WTC11 (cell line): ENCODE measurements at places on chromosomes 13 and 19. TPM values are rescaled to one million over a fixed set of nuclear protein-coding genes. Genes with fewer than 3 reads are reported as not detected.

The ELSPBP1 gene
- not detected in 3 replicates for total RNA-seq

The DEDD2 gene
- 37.7 to 42.0 TPM (median 39.2 TPM) in 3 replicates for total RNA-seq

The CYP4F8 gene
- not detected in 3 replicates for total RNA-seq

The ACP7 gene
- 0.09 to 0.11 TPM (median 0.11 TPM) in 3 replicates for total RNA-seq

The FCGBP gene
- 2.8 to 4.4 TPM (median 3.5 TPM) in 3 replicates for total RNA-seq

The ZNF554 gene
- 5.7 to 6.2 TPM (median 6.1 TPM) in 3 replicates for total RNA-seq

The CGB1 gene
- total RNA-seq, result 0.87 TPM in 1 of 3 replicates, not detected in the others

The ABHD13 gene
- 5.1 to 5.4 TPM (median 5.4 TPM) in 3 replicates for total RNA-seq

The RAB3A gene
- 12.2 to 14.7 TPM (median 14.6 TPM) in 3 replicates for total RNA-seq

The CD37 gene
- 0.27 to 1.6 TPM (median 1.2 TPM) in 3 replicates for total RNA-seq

The KIRREL2 gene
- total RNA-seq, result 4.7 to 5.3 TPM (median 4.9 TPM) in 3 replicates

The FXYD3 gene
- 1.0 to 1.8 TPM (median 1.2 TPM) in 3 replicates for total RNA-seq

The TNFSF13B gene
- 0.39 TPM in 1 of 3 replicates, not detected in the others for total RNA-seq

The OR4F17 gene
- 0.22 to 0.25 TPM in 2 of 3 replicates, not detected in the other for total RNA-seq

The SIGLEC5 gene
- 0.15 TPM in 1 of 3 replicates, not detected in the others for total RNA-seq

The RNF225 gene
- 1.1 to 1.8 TPM (median 1.5 TPM) in 3 replicates for total RNA-seq

The ZNF493 gene
- total RNA-seq, result 15.0 to 22.2 TPM (median 15.5 TPM) in 3 replicates

The ZNF729 gene
- total RNA-seq, result not detected in 3 replicates

The TPTE2 gene
- total RNA-seq, result not detected in 3 replicates

The SLC25A41 gene
- 0.18 to 0.35 TPM (median 0.21 TPM) in 3 replicates for total RNA-seq

The ZNF724 gene
- 47.9 to 59.0 TPM (median 48.2 TPM) in 3 replicates for total RNA-seq

The SBSN gene
- 0.15 to 0.39 TPM in 2 of 3 replicates, not detected in the other for total RNA-seq

The MPV17L2 gene
- total RNA-seq, result 26.3 to 29.8 TPM (median 28.0 TPM) in 3 replicates

- no peak for DNase-seq
These were observed 2.7 kb upstream of the CEBPA start for GRCh38 chr19:33304760-33305647.

- no peak for DNase-seq
These were observed 461 bp upstream of the HSPB6 start for GRCh38 chr19:35757231-35757748.

- no peak for DNase-seq
These were observed 32.3 kb downstream of the COL4A1 start for GRCh38 chr13:110274687-110275086.

GRCh38 chr19:1487576-1488281 lies 2.4 kb downstream of the PCSK4 start:
- DNase-seq, result no peak

DNA sequence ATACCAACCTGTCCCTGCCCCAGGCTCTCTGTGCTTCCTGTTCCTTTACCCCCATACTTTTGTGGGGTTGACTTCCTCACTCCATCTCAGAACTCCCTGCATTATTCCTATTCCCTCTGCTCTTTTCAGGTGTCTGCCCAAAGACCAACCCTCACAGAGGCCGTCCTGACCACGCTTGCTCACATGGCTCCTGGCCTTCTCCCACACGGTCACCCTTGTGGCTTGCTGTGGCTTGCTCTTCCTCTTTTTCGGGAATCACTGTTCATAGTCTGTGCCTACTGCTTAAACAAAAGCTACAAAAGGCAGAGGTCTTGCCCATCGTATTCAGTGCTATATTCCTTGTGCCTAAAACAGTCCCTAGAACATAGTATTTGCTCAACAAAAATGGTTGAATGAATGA lies 25.2 kb upstream of the ARGLU1 start:
- DNase-seq, result no peak

DNA sequence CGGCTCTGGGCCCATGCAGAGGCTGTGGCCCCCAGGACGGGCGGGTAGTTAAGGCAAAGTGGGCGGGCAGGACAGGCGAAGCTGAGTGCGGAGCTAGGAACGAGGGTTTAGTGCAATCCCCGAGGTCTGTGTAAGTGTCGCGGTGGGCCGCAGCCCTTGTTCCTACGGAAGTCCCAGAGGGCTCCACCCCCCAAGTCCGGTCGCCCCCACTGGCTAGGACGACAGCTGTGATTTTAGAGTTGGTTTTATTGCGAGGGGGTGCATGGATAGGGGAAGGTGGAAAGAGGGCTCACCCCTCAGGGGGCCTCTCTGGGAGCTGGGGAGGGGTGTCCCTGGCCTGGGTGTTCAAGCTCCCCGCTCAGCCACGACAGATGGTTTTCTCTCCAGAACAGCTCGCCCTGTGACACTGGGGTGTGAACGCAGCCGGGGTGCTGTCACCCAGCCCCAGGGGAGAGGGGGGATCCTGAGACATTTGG lies 21.7 kb downstream of the ZBTB7A start:
- DNase-seq, result no peak

GRCh38 chr13:44128552-44129001 lies 245.0 kb upstream of the SERP2 start:
- DNase-seq, result no peak

DNA sequence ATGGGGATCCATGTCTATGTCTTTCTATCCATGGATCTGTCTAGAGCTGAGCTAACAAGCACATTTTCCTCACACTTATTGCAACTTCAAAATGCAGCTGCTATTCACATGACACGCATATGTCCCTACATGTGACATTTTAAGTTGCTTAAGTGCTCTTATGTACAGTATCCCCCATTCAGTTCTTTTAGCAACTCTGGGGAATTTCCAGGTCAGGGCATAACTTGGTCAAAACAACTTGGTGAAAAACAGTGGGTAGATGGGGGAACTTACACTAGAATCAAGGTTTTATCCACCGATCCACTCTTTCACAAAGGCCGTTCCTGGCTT lies 73.0 kb downstream of the COL4A1 start:
- DNase-seq, result no peak

- no peak for DNase-seq
These were observed 384.6 kb downstream of the FGF14 start for GRCh38 chr13:102017248-102017647.

DNA sequence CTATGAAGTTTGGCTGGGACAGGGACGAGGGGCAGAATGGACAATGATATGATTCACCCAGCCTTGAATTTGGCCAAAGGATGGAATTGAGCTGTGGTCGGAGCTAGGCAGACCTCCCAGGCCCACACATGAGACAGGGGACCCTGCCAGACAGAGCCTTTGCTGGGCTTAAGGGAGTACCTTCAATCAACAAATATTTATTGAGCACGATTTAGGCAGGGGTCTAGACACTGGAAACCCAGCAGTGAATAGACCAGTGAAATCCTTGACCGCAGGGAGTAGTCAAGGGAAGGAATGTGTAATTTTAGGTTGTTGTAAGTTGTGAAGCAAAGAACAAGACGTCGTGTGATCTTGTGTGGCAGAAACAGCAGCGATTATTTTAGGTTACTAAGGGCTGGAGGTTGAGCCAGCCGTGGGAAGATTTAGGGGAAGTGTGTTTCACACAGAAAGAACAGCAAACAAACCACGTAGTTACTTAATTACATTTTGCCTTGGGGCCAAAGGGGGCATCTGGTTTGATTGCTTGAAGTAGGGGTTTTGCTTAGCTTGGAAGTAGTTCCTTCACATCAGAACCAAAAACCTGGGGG lies 16.9 kb upstream of the AP1M2 start:
- no peak for DNase-seq

- DNase-seq, result peak; percentile 79
These were observed 1.2 kb downstream of the KLF2 start for GRCh38 chr19:16325641-16326400.

DNA sequence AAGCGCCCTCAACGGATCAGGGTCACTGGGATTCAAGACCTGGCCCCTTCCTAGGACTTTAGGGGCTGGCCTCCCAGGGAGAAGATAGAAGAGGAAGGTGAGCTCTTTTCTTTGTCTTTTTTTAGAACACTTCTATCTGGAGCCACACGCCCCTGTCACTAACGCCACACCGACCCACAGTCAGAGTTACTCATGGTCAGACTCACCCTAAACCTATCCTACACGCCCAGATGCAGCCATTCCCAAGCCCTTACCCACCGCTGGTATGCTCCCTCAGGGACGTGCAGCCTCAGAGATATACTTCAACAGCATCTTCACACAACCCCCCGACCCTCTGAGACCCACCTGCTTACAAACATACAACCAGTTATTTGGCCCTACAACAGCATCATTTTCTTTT lies 29.9 kb upstream of the MUC16 start:
- no peak for DNase-seq

DNA sequence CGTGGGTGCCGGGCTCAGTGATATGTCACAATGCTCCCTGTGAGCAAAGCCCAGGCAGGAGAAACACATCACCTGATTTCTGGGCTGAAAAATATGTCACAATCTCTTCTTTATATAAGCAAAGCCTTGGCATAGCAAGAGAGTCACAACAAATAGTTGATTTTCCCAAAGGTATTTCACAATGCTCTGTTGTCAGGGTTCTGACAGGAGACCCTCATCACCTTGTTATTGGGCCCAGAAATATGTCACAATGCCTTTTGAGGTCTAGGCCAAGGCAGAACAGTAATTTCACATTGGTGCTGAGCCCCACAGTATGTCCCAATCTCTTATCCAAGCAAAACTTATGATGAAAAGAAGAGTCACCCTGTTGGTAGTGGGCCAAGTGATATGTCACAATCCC lies 125.7 kb downstream of the ZNF675 start:
- DNase-seq, result no peak

GRCh38 chr19:14381689-14382474 lies 638 bp downstream of the ADGRE5 start:
- DNase-seq, result no peak

DNA sequence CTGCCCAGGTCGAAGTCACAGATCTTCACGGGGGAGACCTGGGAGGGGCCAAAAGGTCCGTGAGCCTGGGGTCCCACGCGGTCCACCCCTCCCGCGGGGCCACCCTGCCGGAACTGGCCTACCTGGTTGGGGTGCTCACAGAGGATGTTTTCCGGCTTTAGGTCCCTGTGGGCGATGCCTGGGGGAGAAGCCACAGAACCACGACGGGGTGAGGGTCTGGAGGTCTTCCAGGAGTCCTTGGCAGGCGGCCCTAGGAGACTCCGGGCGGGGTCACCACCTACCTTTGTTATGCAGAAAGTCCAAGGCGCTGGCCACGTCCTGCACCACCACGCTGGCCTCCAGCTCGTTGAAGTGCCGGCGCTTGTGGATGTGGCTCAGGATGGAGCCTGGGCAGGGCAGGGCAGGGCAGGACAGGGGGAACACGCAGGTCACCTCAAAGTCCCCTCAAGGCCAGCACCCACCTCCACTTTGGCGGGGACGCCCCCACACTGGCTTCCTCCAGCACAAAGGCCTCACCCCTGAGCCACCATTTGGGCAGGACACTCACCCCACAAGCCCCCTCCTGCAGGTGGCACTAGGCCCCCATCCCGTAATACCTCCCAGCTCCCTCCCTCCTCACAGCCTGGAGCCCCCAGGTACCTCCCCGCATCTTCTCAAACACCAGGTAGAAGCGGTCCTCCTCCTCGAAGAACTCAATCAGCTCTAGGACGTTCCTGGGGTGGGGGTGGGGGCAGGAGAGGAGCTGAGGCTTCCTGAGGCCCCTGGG lies 8.4 kb downstream of the MKNK2 start:
- DNase-seq, result no peak

- DNase-seq, result no peak
These were observed 55.1 kb downstream of the CDADC1 start for GRCh38 chr13:49302817-49303216.

DNA sequence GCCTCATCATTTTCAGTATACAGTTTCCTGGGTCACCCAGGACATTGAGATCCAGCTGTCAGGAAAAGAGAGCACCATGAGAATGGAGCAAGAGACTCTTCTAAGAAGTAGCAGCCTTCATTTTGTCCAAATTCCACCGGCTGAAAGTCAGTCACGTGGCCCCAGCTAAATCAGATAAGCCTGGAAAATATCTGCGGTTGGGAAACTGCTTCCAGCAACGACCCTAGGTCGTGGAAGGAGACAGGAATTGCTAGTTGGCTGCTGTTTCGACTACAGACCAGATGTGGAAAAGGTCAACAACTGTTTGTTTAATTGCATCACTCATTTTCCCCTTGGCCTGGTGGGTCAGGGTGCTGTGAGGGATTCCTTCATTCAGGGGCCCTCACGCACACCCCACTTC lies 107.0 kb downstream of the ZNF536 start:
- no peak for DNase-seq

DNA sequence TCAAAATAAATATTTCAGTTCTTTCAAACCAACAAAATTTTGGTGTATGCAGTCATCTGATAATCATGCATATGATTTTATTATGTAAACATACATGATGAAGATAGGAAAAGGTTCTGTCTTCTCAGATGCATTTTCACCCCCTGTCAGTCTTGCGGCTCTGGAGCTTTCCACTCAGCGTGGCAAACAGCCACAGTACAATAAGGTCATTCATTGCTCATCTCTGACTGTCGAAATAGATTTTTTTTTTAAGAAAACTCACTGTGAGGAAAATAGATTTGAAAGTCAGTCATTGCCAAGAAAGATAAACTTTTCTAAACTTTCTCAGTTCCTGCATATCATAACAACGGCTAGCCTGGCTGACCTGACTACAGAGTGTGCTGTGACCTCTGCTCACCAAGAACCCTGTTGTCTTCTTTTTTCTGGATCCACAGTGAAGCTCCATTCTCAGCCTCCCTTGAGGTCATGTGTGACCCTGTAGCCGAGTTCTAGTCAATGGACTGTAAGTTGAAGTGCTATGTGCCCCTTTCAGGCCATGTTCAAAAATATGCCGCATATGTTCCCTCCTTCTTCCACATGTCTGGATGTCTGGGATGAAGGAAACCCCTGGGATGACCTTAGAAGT lies 519.6 kb downstream of the KLF5 start:
- DNase-seq, result no peak

- DNase-seq, result peak; percentile 29
These were observed 68.6 kb downstream of the FOXO1 start for GRCh38 chr13:40597735-40598365.

- no peak for DNase-seq
These were observed 27.4 kb downstream of the SH3GL1 start for GRCh38 chr19:4373013-4373367.

DNA sequence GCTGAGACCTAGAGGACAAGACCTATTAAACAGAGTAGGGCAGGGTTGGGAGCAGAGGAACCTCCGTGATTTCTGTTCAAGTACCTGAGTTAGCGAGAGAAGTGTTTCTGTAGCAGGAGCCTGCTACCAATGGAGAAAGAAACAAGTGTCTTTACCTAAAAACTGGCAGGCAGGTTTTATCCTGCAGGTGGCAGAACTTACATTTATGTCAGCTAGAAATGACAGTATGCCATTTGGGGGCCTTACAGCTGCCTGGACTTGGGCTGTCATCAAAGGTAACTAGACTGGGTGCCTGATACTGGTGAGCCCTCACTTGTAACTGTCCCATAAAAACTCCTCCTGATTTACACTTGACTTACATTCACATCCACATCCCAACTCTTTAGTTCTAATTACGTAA lies 185.3 kb upstream of the MIR17HG start:
- DNase-seq, result peak; percentile 23

DNA sequence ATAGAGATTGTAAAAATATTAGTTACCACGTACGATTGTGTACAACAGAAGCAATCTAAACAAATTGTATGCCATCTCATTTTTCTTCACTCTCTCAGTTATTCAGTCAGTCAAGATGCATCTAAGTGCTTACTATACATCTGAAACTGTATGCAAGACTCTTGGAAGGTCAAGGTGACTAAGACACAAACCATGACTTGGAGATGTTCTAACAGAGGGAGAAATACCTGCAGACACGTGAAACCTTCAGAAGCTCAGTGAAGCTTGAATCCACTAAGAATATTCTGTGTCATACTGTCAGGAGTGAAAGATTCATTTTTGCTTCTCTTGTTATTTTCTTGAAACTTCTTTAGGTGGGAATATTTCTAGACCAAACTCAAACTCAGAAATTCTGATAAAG lies 365.4 kb downstream of the ITGBL1 start:
- no peak for DNase-seq
